ENCODE measurements at places on chromosomes 4 and X.

DNA sequence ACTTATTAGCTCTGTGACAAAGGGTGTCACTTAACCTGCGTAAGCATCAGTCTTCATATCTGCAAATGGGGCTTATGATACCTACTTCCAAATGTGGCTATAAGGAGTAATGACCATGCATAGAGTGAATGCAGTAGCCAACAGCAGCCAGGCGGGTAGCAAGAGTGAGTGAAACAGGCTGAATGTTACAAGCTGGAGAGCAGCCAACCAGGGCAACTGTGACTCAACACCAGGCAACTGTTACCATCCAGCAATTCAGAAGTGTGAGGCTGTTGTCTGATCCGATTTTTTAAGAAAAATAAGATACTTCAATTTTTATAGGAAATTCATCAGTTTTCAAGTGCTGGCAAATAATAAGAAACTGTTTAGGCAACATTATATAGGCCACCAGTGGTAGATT is 270.2 kb upstream of the TAPT1 start:
- DNase-seq, result peak; percentile 85

GRCh38 chrX:114787061-114787460 is 203.2 kb downstream of the HTR2C start:
- no peak for DNase-seq

DNA sequence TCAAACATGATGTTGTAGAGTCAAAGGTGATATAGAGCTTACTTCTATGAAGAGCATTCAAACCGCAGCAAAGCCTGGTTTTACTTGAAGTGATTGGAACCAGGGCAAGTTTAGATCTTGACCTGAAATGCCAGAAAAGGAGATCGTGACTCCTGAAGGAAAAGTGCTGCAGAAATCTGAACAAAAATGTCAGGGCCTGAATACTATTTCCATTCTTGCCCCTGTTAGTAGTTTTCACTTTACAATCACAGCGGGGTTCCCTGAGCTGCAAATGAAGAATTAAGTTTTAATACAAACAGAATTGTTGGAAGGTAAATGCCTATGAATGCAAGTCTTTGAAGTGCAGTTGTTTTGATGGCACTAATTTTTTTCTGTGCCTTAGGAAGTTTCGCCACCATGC is 4.1 kb downstream of the SLIT2 start:
- DNase-seq, result no peak

- peak; percentile 16 for DNase-seq
These were observed 9.3 kb downstream of the C4orf54 start for GRCh38 chr4:99648321-99648720.

- peak; percentile 64 for DNase-seq
These were observed 39.7 kb downstream of the VEGFC start for GRCh38 chr4:176753049-176753448.

GRCh38 chr4:154304679-154305078 is 186.9 kb downstream of the DCHS2 start:
- DNase-seq, result no peak

DNA sequence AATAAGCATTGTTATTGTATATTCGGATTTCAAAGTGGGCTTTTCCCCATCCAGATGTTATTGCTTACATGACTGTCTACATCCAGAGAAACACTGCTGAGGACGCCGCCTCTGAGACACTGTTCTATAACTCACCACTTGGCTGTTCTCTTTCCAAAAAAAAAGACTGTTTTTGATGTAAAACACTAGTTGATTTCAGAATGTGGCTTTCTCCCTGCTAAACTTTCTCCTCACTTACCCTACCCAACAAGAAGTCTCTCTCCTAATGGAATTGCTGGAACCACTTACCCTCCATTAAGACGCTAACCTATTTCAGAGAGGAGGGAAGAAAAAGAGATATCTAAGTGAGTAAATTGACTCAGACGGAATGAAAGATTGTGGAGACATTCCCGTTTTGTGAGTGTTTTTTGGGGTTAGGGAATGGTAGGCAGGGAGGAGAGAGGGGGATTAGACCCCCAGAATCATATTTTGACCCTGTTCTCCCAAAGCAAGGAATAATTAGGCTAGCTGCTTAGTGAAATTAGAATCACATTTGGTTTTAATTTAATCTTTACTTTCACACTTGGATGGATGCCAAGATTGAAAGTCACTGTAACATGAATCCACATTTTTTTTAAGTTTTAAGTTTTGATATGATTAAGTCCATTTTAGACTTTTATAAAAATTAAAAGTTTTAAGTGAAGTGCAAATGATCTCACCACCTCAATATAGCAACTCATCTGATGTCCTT is 174.9 kb downstream of the CHIC2 start:
- DNase-seq, result no peak

- no peak for DNase-seq
These were observed 34.4 kb upstream of the ACSL1 start for GRCh38 chr4:184860018-184860779.

DNA sequence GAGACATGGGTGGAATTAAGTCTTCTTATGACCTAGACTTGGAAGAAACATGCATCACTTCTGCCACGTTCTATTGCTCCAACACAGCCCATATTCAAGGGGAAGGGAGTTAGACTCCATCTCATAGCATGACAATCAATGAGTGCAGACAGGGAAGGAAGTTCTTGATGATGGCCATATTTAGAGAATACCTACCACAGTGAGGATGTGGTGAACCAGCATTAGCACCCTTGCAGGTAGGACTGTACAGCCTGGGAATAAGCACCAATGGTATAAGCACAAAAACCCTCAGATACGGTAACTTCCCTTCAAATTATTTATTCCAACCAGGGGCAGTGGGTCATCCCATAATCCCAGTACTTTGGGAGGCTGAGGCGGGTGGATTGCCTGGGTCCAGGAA is 29.8 kb downstream of the PAGE2 start:
- DNase-seq, result no peak

- no peak for DNase-seq
These were observed 168.5 kb upstream of the DMD start for GRCh38 chrX:33379839-33380238.

GRCh38 chrX:112851806-112852205 is 11.2 kb upstream of the AMOT start:
- peak; percentile 41 for DNase-seq

DNA sequence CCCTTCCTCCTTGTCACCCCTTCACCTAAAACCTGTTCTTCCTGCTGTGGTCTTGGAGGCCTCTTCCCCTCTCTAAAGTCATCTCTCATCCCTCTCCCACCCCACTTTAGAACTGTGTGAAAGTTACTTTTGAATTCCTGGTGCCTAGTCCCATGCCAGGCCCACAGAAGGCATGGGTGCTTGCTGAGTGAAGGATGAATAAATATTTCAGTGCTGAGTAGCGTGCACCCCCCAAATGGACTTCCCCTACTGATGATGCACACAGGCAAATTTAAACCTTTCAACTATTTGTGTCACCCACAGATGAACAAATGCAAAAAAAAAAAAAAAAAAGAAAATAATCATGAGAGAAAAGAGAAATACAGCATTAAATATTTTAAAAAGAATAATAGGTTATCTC is 19.8 kb downstream of the PSMD10 start:
- DNase-seq, result peak; percentile 5

GRCh38 chrX:82757614-82758013 is 750.5 kb upstream of the POU3F4 start:
- peak; percentile 18 for DNase-seq

DNA sequence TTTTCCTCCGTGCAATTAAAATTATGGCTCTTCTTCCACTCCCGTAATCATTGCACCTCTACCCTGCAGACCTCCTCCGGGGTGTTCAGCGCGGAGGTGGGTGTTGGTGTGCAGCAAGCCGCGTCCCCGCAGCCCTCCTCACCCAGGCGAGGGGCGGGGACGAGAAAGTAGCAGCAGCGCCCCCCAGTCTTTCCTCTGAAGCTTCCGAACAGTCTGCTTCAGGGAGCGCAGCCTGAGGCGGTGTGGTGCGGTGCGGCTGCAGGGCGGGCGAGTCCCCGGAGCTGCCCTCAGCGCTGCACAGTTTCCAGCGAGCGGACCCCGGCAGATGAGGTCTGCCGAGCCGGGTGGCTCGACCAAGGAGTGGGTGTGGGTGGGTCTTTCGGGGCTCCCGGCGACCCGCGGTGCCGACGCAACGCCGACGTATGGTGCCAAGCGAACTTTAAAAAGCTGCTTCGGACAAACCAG is at the start of gene FRAS1:
Gene FRAS1, plus strand, starts transcription at position 189 of the 465 bp plus-strand sequence. CDS start 687 bp downstream, outside the sequence.
- no peak for DNase-seq

- no peak for DNase-seq
These were observed 60.1 kb downstream of the RFC1 start for GRCh38 chr4:39305912-39306677.

- peak; percentile 47 for DNase-seq
These were observed 1384.8 kb downstream of the FAM133A start for GRCh38 chrX:95058815-95059214.

- DNase-seq, result no peak
These were observed 16.9 kb upstream of the PDLIM3 start for GRCh38 chr4:185552254-185552653.

DNA sequence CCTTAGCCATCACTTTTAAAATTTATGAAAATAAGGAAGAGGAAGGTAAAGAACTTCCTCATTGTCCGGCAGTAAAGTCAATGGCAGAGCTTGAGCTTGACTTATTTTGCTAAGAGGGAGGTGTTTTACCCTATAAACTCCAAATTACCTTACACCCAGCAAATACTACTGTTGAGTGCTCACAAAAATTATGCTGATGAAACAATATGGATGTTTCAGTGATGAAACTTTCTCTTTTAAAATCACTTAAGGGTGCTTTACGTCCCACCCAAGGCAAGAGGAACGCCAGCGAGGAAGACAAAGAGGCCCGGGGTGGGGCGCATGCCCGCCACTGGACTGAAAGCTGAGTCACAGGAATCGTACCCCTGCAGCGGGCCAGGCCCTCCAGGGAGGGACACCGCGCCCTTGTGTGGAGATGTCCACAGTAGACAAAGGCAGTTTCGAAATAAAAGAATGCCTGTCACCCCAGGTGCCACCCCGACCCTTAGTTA is 560 bp upstream of the TMSB4X start:
- peak; percentile 79 for DNase-seq

- DNase-seq, result no peak
These were observed 26.9 kb upstream of the MAOB start for GRCh38 chrX:43909141-43909540.
